ENCODE measurements at places on chromosomes 5 and 9.

GRCh38 chr5:80408484-80409366, 861 bp downstream of the ZFYVE16 start:
- peak; percentile 13 for DNase-seq

- no peak for DNase-seq
Measured at GRCh38 chr9:89022001-89022759, 30.9 kb downstream of the S1PR3 start.

DNA sequence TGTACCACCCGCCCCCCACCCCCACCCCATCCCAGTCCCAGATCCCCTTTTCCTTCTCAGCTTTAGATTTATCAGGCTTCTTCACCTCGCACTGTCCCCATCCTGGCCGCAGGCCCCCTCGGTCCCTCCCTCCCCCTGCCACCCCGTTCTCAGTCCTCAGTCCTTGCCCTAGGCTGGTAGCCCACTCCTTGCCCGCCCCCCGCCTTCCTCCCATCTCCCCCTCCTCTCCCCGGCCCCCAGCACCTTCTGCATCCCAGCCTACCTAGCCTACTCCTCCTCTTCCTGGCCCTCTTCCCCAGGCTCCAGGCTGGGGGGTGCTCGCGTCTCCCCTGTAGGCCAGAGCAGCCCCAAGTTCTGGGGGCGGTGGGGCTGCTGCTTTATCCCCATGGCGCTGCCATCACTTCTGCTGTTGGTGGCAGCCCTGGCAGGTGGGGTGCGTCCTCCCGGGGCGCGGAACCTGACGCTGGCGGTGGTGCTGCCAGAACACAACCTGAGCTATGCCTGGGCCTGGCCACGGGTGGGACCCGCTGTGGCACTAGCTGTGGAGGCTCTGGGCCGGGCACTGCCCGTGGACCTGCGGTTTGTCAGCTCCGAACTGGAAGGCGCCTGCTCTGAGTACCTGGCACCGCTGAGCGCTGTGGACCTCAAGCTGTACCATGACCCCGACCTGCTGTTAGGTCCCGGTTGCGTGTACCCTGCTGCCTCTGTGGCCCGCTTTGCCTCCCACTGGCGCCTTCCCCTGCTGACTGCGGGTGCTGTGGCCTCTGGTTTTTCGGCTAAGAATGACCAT, 828 bp downstream of the NPR2 start:
- DNase-seq, result no peak

GRCh38 chr9:112020680-112021596, 124.3 kb downstream of the UGCG start:
- no peak for DNase-seq

DNA sequence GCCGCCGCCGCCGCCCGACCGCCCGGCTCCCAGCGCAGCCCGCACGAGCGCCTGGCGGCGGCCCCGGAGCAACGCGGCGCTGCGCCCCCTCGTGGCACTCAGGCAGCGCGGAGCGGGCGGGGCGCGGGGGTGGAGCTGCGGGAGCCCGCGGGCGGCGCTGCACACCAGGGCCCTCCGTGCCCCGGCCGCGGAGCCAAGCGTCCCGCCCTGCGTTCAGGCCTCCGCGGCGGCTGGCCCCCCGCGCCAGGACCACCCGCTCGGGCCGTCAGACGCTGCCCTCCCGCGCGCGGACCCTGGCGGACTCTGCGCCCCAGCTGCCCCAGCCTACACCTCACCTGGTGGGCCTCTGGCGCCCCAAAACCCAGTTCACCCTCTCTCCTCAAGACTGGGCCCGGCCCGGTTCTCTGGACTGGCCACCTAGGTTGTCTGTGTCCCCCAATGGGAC, at the start of gene RASGEF1C:
Gene RASGEF1C (minus strand): TSS at position 75 of the 445 bp plus-strand sequence. CDS start 71,159 bp downstream, outside the sequence.
- peak; percentile 9 for DNase-seq

- no peak for DNase-seq
Measured at GRCh38 chr5:58276431-58276830, 183.5 kb downstream of the PLK2 start.

DNA sequence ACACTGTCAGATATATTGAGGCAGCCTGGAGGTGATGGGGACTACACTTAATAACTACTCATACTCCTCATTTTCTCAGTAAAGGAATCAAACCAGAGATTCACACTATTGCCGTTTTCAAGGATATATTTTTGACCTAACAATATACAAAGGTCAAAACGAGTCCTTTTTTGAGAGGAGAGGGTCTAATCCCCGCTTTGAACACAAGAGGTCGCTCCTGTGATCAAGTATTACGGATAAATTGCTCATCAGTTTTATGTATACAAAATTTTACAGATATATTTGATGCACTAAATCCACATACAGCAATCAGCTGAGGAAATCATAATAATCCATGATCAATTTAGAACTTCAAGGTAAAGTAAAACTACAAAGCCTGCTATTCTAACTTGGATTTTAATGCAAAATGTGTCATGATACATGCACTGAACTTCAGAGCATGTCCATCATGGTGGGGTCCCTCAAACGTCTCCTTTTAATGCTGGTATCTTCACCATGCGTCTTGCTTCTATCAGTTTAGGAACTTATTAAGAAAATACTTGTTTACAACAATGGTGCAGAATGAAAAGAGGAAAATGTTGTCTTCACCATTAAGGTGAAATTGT, 2.5 kb upstream of the ISL1 start:
- no peak for DNase-seq

DNA sequence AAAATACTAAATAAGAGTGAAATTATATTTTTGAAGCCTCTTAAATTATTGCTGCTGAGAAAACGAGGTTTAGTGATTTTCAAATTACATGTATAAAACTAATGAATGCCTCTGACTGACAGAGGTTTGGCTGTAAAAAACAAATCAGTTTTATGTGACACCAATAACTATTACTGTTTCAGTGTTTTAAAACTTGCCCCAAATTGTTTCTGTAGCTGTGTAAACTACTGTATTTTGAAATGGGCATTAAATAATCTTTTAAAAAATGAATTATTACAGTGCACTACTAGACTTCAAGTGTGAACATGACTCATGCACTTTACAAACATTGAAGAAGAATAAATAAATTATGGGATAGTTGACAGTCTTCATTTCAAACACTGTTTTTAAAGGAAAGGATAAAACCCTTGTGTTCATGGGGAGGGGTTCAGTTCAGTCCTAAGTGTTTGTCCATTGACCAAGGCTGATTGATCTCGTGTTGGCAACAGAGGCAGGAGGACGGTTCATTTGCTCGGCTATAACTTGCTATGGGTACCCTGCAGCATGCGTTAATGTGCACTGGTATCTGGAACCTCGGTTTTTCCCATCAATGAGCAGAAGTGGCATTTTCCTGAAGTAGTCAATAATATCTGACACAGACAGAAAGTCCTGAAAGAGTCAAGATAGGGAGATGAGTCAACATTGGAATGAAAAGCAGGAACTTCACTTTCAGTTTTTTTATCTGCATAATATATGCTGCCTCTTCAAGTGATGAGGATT, 15.6 kb downstream of the C5orf58 start:
- DNase-seq, result no peak
